ENCODE measurements at places on chromosomes 2 and 18.
A peak's percentile ranks its signal among the peaks of the same experiment; 100 is the strongest.

DNA sequence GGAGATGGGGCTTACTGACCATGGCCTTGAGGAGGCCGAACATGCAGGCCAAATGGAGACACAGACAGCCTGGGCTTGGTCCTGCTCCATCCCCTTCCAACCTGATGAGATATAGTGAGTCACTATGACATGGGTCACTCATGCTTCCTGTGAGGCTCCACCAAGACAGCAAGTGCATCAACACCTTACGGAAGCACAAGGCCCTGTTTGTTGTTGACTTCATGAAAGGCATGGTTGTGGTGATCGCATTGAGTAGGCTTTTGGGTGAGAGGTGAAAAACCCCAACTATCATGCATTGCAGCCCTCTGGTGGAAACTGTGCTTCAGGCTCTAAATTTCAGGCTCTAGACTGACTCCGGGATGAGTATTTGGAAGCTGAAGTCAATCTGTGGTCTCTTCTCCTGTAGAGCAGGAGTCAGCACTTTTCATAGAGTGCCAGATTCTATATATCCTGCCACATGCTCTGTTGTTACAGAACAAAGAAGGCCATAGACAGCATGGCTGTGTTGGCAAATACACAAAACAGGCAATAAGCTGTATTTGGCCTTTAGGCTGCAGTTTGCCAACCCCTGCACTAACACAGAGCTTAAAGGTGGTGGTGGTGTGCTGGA is 10.1 kb downstream of the IL37 start:
- DNase-seq, result no peak

DNA sequence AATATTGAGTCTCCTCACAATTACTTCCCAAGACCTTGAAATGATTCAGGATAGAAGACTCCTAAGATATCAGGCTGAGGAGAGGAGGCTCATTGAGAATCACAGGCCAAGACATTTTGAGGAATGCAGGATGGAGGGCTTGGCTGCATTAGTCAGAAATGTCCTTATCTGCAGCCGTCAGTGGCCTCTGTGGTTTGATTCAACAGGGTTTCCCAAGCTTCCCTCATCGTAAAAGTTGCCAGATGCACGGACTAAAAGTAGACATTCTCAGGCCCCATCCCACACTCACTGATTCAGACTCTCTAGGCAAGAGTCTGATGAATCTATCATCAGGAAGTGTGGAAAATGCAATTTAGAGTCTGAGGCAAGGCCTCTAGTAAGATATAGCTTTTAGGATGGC is 34.0 kb upstream of the TMEM178A start:
- DNase-seq, result peak; percentile 48

- DNase-seq, result no peak
Measured at GRCh38 chr2:205323929-205324328, 358.4 kb upstream of the NRP2 start.

DNA sequence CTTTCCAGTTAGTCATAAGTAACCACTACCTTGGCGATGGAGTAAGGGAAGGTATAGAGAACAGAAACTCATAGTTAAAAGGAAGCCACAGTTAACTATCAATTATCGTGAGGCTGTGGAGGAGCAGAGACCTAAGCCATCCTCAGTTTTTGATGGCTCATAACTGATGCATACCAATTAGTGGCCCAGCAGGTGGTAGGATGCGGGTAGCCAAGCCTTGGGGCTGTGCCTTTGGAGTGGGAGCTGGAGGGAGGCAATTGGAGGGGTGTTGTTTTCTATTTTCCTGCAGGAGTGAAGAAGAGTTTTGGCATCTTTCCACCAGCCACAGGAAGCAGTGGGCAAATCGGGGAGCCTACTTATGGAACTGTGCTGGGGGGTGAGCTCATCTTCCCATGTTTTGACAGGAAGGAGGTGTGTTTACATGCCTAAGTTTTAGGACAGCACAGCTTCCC is 194.8 kb downstream of the TPGS2 start:
- no peak for DNase-seq

DNA sequence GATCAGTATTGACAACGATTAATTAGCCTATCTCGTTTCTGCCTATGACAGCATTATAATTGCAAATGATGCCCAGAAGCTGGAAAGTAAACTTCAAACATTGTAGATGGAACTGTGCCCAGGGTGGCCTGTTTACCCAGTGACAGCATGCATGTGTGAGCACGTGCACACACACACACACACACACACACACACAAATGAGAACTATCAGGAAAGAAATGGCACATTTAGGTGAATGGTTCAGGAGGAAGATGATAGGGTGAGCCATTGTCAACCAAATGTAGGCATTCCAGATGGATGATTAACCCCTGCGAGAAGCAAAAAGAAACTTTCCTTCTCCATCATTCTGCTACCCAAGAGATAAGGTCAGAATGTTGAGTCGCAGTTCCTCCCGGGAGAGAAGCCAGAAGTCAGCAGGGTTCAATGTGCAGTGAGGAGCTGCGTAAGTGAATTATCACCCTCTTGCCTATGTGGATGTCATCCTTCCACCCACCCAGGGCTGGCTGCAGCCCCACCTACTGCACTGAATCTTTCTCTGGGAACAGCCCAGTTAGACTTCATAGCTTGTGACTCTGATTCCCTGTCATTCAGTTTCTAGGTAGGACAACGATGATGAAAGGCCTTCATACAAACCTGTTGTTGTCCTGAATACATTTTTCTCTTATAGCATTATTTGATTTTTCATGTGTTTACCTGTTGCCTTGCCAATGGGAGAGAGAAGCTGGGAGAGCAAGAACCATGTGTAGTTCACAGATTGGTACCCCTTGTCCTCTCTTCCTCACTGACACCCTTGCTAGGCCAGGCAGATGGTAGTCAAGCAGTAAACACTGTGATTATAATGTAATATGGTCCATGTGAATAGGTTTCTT is 3.5 kb upstream of the APOB start:
- no peak for DNase-seq

DNA sequence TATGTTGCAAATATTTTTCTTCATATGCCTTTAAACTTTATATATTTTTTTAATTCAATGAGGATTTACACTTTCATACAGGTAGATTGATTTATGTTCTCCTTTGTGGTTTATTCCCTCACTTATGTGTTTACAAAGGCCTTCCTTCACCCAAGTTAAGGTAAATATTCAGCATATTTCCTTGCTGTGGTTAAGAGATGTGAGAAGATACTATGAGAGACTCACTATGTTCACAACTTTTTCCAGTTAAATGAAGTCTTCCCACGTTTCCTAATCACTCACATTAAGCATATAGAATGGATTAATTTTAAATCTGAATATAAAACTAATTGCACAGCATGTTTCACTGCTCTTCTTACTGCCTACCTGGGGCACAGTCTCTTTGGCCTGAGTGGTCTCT is 597 bp downstream of the PECR start:
- no peak for DNase-seq

GRCh38 chr18:28108814-28109213 is 68.1 kb downstream of the CDH2 start:
- no peak for DNase-seq

GRCh38 chr2:134218414-134218813 is 35.5 kb upstream of the MGAT5 start:
- no peak for DNase-seq

- DNase-seq, result no peak
Measured at GRCh38 chr2:112243233-112243632, 11.6 kb downstream of the ZC3H8 start.

- DNase-seq, result no peak
Measured at GRCh38 chr2:164084066-164084465, 348.3 kb upstream of the FIGN start.

- DNase-seq, result peak; percentile 16
Measured at GRCh38 chr2:119366161-119366648, 429 bp downstream of the C2orf76 start.

GRCh38 chr18:5627776-5628511 is 84.1 kb upstream of the EPB41L3 start:
- DNase-seq, result no peak

DNA sequence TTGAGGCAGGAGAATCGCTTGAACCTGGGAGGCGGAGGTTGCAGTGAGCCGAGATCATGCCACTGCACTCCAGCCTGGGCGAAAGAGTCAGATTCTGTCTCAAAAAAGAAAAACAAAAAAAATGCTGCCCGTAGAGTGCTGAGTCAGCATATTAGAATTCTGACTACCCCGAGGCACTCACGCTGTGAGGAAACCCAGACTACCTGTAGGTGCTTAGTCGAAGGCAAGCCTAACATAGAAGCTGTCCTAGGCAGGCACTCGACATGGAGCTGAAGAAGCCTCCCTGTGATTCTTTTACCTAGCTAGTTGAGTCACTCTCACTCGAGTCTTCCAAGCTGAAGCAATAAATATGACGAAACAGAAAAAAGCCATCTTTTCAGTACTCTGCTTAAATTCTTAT is 1323.2 kb upstream of the DDX18 start:
- no peak for DNase-seq

DNA sequence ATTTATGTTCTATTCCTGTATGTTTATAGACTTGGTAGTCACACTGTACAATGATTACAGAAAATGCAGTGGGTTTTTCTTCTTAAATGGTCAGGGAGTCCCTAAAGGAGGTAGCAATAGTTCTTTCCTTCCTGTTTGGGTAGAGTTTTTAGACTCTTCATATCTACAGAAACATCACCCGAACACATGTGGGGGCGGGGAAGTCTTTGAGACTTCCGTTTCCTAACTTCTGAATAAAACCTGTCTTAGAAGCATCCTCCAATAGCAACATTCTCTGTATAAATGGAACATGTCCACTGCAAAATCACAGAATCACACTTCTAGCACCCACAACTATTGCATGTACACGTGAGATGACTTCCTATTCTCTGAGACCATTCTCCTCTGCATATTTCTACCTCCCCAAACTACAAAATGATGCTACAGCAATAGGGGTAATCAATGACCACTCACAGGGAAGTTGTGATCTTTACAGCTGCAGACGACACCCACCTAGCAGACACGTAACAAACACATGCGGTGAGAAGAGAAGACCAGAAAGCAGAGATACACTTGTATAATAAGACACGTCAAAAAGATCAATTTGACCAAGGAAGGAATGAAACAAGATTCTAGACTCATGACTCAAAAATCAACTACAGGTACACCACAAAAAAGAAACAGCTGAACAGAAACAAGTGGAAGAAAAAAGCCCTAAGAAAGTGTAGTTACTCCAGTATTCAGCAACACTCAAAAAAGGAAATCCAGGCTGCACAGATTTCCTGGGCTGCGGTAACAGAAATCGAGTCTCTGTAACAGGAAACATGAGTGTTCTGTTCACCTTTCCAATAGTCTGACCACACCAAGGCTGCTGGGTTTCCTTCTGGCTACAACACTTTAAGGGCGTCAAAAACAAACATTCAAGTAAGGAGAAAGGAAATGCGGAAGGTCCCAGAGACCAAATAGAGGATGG is 120.4 kb downstream of the ZNF516 start:
- no peak for DNase-seq

- no peak for DNase-seq
Measured at GRCh38 chr2:138744713-138745112, 35.5 kb downstream of the NXPH2 start.

GRCh38 chr2:38615237-38615636 is 12.5 kb upstream of the HNRNPLL start:
- DNase-seq, result no peak

DNA sequence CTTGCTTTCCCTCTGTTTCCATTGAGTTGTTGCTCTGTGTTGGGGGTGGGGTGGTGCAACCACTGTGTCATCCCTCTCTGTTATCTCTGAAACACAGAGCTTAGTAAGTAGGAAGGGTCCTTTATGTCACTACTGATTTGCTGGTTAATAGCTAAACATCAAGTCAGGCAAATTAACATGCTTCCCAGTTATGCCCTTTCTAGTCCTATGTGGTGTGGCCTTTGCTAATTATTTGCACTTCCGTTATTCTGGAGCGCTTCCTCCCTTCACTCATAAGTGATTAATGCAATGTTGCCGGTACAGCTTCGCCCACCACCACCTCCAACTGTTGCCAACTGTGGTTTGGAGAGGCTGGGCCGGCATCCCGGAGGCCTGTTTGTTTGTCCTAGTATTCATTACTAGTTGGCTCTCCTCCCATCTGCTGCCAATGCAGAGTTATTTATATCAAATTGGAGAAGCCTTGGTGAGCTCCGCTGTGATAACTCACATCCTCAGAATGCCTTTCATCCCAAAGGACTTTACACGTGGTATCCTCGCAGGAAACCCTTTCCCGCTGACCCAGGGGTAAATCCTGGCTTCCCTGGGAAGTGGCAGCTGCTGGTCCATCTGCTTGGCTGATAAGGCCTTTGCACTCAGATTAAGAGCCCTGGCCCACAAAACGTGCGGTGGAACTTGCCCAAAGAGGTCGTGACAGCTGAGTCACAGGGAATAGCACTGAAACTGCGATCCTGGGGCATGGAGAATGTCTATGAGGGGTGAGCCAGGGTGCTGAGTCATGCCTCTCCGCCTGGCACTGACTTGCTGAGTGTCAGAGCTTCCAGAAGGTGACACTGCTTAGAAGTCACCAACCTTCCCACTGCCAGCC is 72.0 kb upstream of the ZCCHC2 start:
- peak; percentile 31 for DNase-seq

GRCh38 chr18:48868468-48869466 is 82.0 kb downstream of the SMAD7 start:
- DNase-seq, result no peak

- no peak for DNase-seq
Measured at GRCh38 chr2:114421781-114422180, 20.7 kb upstream of the DPP10 start.

GRCh38 chr2:28334527-28334894 is 58.1 kb upstream of the FOSL2 start:
- no peak for DNase-seq

- no peak for DNase-seq
Measured at GRCh38 chr2:171956135-171956825, 34.0 kb downstream of the HAT1 start.

- no peak for DNase-seq
Measured at GRCh38 chr2:215680605-215681598, 245.0 kb upstream of the FN1 start.

DNA sequence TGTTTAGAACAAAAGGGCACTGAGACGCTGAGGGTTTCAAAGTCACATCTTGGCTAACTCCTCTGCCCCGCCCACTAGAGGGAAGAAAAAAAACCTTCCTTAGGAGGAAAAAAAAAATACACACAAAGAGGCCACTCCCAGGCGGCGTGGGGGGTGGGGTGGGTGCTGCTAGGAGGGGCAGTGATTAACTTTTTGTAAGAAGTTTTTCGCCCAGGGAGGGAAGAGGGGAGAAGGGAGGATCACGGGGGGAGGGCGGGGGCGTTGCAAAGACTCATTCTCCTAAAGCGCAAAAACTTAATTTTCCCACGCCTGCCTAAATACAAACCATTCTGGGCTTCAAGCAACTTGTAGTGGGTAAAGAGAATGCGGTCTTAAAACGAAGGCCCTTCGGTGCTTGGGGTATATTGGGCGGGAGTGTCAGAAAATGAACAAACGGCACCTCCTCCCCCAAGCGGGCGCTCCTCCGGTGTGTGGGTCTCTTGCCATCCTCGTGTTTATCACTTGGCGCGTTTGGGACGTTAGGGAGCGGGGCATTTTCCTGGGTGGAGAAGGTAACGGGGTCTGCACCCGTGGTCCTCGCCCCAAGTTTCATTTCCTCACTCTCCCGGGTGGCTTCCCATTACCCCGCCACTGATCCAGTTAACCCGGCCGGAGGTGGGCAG is 1.7 kb downstream of the CXCR4 start:
- no peak for DNase-seq

GRCh38 chr2:44652701-44653100 is 288.8 kb upstream of the SIX3 start:
- DNase-seq, result no peak
